ENCODE measurements at places on chromosomes 2 and 18.

DNA sequence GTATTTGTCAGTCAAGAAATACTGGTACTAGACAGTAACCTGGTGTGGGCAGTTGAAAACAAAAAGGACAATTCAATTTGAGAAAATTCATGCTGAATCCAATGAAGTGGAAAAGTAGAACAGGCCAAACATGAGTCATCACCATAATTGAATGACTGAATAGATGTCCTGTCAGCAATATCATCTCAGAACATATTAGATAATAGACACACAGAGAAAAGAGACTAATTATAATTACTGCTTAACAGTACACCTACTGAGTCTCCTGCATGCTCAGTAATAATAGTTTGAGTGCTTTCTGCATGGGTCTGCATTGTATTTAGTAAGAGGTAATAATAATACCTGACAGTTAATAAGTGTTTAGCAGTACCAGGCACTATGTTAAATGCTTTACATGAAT is 138.6 kb upstream of the ZC3H15 start:
- DNase-seq, result no peak

DNA sequence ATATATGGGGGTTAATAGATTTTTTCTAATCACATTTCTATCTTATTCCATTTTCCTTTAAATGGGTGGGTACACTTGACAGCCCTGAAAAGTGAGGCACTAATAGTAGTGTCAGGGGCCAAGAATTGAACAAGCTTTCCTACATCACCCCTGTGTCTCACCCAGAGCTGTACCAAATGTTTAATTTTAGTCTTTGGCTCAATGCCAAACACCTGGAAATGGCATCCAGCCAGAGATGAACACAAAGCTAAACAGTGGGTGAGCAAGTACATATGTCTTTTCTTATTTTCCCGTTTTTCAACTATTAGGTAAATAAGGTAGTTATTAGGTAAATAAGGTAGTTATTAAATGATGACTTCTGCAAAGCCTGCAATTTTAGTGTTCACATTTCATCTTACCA is 276.3 kb upstream of the ERBB4 start:
- no peak for DNase-seq

- DNase-seq, result no peak
Measured at GRCh38 chr2:6806604-6807003, 59.1 kb downstream of the CMPK2 start.

DNA sequence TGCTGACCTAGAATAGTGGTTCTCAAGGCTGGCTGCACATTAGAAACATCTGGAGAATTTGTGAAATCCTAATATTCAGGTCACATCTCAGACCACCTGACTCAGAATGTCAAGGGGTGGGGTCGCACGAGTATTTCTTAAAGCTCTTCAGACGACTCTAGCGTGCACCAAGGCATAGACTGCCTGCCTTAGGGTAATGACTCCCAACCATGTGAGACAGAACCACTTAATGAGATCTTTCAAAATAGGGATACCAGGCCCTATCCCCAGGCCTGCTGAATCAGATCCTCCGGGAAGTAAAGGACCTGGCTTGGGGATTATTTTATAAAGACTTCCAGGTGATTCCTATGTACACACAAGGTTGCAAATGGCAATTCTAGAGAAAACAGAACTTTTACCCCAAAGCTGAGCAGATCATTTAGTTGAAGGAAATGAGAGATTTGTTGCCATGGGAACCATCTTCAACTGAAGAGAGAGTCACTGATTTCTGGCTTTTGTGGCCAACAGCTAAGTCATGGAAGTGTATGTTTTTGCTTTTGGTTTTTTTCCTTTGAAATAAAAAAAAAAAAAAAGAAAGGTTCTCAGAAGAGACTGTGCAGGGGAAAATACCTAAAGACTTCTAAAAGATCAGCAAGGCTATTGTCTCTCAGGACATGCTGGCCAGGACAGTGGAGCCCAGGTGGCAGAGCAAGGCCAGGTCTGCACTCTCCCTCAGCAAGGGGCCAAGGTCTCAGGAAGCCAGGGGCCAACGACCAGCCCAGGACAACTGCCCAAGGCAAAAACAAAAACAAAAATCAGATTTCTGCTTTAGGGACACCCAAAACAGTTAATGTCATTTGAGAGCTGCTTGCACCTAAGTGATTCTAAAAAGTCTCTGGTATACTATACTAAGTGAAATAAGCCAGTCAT is 15.3 kb upstream of the LOXHD1 start:
- no peak for DNase-seq

- no peak for DNase-seq
Measured at GRCh38 chr2:206477296-206477695, 34.0 kb downstream of the ADAM23 start.

DNA sequence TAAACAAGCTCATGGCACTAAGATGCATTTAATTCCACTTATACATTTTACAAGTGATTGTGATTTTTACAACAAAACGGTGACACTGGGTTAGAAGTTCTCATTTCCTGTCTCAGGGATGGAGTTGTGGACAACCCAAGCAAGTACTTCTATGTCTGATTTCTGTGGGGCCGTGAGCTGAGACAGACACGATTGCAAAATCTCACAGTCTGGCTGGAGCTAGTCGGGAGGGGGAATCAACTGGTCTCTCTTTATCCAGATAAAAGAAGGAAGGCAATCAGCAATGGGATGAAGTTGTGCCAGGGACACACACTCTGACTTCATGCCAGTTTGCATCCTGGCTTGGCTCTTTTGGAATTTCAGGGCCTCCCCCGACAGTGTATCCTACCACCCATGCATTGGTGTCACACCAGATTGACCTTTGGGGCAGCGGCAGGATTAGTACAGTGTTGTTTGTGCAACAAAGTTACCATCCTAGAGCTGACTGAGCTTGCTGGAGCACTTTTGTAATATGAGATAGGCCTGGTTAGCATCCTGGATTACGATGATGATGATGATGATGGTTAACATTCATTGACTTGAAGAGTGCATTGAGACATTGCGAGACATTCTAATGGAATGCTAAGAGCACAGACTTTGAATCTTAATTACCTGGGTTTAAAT is 98.8 kb downstream of the CTAGE1 start:
- DNase-seq, result no peak
